ENCODE measurements at places on chromosomes 2 and 18. TPM values are rescaled to one million over a fixed set of nuclear protein-coding genes. Genes with fewer than 3 reads are reported as not detected.

- no peak for DNase-seq
Measured at GRCh38 chr18:64936671-64937070, 787.8 kb upstream of the LINC00305 start.

DNA sequence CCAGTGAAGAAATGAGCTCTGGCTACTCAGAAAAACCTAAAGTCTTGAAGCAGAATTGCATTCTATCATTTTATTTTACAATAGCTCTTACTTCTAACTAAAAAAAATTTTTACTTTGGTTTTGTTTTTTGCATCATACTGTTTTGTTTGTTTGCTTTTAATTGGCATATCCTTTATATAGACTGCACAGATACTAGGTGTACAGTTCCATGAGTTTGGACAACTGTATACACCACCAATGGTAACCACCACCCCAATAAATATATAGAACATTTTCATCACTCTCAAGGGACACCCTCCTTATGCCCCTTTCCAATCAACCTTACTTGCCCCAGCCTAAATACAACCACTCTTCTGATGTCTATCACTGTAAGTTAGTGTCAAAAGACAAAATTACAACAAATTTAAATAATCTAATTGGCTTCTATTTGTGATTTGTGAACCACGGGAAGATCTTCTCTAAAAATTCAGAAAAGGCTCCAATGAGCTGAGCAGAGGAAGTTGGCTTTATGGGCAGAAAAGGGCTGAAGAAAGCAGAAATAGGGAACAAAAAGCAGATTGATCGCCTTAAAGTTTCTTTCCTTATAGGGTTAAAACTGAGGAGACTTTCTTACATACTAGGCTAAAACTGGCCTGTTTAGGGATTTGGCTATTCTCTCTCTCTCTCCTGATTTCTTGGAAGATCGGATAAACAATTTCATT, 22.2 kb upstream of the SOS1 start:
- no peak for DNase-seq

DNA sequence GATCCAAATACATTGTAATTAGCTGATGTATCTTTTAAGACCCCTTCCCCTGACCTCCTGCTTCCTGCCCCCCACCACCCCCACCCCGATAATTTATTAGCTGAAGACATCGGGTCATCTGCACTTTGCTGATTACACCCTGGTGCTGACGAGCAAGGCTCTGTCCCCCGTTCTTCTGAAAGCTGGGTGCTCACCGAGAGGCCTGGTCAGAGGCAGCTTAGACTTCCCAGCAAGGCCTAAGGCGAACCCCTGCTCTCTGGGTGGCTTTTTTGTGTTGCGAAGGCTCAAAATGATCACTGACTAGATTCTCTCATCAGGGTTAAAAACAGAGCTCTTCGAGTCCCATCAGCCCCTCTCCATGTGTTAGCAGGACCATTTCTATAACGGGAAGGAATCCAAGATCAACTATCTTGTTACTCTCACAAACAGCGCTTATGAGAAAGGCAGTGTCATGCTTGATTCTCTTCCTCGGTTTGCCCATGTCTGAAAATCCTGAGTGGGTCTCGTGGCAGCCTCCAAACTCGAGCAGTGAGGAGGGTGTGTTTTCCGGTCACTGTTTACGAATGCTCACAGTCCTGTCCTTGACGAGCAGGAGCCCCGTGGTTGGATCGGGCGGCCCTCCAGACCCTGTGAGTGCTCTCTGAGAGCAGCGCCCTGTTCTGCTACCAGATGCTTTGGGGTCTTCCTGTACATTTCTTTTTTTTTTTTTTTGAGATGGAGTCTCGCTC, 201.6 kb downstream of the HDAC4 start:
- DNase-seq: no peak

DNA sequence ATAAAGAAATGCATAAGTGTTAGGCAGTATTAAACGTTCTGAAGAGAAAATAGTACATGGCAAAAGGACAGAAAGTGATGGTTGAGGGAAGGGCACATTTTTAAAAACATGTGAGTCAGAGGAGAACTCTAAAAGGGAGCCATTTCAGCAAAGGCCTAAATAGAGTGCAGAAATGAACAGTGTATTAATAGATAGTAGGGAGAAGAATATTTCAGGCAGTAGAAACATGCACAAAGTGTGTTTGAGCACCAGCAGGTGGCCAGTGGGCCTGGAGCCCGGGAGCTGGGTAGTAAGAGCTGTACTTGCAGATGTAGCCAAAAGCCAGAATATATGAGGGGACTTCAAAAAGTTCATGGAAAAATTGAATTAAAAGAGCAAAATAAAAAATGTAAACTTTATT, 288.1 kb upstream of the FIGN start:
- no peak for DNase-seq

GRCh38 chr2:224780106-224780505, 63.9 kb upstream of the CCDC195 start:
- no peak for DNase-seq

DNA sequence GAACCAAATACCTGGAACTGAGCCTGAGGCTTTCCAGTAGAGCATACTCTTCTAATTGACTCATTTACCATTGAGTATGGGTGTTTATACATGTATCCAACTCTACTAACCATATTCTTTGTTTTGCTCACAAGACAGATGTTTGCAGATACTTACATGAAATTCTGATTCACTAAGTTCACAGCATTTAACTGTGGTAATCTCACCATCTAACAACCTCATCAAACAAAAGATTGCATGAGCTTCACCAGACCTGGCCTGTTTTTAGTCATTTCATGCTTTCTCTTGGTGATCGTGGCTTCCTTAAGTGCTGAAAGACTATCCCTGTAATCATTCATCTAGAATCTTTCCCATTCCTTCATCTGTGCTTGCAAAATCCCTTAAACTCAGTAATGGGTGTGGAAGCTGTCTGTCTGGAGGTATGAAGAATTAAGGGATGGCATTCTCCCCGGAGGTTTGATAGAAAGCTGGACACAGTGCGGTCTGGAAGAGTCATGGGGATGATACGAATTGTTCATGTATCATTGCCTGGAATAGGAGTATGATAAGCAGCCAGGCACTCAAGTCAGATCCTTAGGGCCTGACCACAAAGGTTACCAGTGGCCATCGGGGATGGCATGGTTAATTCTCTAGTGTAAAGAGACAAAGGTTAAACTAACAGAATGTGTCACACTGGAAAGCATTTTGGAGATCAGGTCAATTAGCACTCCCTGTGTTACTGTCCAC, 42.0 kb upstream of the IL1R1 start:
- peak; percentile 61 for DNase-seq

DNA sequence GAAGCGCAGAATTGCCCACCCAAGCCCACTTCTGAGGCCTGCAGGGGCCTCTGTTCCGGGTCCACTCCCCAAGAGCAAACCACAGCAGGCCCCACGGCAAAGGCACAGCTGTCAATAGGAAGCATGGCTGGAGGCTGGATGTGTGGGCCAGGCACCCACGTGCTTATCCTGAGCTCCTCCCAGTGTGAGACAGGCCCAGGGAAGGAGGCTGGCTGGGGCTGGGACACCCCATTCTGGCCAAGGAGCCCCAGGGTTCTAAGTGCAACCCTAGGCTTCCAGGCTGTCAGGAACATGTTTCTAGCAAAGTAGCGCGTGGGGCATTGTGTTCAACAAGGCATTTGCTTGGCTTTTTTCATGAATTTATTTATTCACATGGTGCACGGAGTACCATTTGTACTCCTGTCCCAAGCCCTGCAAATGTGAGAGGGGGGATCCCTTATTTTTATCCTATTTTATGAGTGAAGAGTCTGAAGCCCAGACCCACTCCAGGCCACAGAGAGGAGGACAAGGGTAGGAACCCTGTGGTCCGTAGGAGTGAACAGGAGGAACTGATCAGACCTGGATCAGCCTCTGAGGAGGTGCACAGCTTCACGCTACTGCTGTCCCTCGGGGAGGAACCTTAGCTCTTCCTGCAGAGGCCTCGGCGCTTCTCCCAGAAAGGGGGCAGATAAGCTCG, 6.1 kb upstream of the RAB17 start:
- DNase-seq: no peak

- no peak for DNase-seq
Measured at GRCh38 chr2:233692648-233693047, at the start of gene UGT1A6. Gene UGT1A6 (plus strand): TSS chr2:233692890. CDS start chr2:233693005, 115 bp downstream.

- DNase-seq: peak; percentile 60
Measured at GRCh38 chr2:34012715-34013302, 413.7 kb upstream of the FAM98A start.

- no peak for DNase-seq
Measured at GRCh38 chr18:26157326-26157725, 23.7 kb downstream of the PSMA8 start.

GRCh38 chr2:25259737-25260124, 82.0 kb downstream of the DNMT3A start:
- DNase-seq: no peak

- DNase-seq: no peak
Measured at GRCh38 chr2:146986161-146986560, 858.7 kb upstream of the ACVR2A start.

DNA sequence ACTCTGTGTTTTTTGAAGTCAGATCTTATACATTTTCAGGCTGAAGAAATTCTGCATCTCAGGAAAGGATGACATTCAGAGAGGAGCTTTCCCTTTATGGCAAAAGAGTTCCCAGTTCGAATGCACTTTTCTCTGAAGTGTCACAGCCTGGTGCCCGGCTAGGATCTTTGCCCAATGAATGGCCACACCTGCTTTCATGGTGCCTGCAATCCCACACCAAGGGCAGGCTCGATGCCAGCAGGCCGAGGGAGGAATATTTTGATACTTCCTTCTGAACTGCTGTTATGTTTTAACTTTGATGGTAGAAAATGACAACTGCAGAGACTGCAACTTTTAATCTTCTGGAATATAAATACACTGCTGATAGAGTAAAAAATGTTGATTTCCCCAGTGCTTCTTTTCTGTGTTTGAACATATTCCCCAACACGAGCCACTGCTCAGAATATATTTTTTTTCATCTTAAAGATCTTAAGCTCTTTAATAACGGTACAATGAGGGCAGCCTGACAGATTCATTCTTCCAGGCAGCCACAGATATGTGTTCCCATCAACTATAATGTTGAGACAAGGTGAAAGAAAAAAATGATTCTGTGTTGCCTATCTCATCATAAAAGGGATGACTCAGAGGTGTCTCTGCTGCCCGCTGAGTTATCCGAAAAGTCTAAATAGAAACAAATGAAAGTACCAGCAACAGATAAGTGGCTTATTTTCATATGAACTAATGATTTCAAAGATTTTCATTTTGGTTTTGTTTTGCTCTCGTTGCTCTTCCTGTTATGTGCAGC, 848.5 kb downstream of the DCDC2C start:
- no peak for DNase-seq

- peak; percentile 48 for DNase-seq
Measured at GRCh38 chr2:119126650-119127049, 31.9 kb downstream of the C1QL2 start.

DNA sequence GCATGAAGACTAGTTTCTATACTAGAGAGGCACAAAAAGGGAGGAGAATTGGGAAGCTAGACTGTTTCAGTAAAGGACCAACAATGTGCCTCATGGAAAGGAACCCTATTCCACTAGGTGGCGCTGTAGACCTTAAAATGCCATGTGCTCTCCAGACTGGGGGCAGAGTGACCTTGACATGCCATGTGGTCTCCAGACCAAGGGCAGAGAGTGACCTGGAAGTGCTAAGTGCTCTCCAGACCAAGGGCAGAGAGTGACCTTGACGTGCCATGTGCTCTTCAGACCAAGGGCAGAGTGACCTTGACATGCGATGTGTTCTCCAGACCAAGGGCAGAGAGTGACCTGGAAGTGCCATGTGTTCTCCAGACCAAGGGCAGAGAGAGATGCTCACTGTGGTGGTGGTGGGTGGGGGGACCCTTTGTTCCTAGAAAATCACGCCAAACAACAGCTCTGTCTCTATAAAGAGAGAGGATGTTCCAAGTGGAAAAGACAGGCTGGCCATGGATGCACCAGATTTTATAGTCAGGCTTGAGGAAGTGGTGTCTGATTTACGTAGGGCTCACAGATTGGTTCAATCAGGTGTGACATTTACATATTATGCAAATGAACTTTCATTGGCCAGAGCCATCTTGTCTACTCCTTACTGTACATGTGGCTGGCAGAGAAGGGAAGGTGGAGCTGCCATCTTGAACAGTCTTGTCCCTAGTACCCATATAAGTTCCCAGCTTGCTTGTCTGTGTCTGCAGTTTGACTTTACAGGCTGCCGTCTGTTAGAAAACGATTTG, 344.0 kb upstream of the DDX18 start:
- DNase-seq: peak; percentile 11

DNA sequence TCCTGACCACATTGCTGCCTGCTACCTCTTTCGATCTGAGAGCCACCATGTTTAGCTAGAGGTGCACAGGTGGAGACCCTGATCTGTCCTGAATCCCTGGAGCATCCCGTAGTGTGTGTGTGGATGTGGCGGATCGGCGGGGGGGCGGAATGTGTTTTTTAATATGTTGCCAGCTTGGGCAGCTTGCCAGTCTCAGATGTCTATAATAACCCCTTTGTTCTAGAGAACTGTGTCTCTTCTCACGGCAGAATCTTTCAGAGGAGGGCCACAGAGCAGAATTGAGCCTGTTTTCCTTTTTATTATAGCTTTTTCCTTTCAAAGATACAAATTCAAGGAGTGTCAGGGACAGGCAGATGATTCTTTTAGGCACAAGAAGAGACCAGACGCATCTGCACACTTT, 934.1 kb upstream of the KLHL29 start:
- no peak for DNase-seq

GRCh38 chr2:136750065-136750464, 15.3 kb upstream of the THSD7B start:
- no peak for DNase-seq

DNA sequence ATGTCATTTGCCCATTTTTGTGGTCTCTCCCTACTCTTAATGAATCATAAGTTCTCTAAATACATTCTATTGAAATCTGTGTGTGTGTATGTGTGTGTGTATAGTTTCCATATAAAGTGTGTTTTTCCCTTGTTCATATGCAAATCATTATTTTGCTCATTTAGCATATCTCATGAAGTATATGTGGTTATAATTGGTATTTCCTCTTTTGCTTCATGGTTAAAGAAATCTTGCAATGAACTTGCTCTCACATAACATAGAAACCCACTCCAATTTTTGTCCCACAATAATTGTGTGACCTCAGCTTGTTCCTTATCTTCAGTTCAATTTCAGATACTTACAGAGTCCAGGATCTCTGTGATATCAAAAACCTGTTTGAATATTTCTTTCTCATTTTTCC, 1.2 kb downstream of the CPO start:
- DNase-seq: no peak

GRCh38 chr2:101962309-101962708, 29.5 kb upstream of the IL1R2 start:
- DNase-seq: no peak

DNA sequence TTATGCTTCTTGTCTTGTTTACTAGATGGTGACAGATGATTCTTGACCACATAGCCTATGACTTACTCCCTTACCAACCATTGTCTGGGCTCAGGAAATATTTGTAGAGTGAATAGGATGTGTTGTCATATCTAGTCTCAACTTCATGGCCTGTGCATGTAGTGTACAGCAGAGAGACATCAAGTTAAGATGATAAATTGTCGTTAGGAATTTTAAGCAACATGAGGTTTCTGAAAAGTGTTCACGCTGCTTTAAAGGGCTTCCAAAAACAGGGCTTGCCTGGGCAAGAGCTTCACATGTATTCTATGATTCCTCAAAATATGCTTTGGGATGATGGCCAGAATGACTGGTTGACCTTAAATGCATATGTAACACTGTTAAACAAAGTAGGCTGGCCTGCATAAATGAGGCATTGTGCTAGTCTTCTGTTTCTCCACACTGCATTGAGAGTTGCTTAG, 424.0 kb downstream of the RND3 start:
- peak; percentile 62 for DNase-seq

The WDR7 gene
- 7.3 TPM for total RNA-seq

The NR4A2 gene
- 0.10 TPM for total RNA-seq

The ACMSD gene
- not detected for total RNA-seq

The SRD5A2 gene
- total RNA-seq: not detected

The WDR35 gene
- 14.7 TPM for total RNA-seq

The ZSWIM2 gene
- total RNA-seq: not detected

The FEV gene
- not detected for total RNA-seq

The INPP5D gene
- total RNA-seq: 0.84 TPM
